ENCODE measurements at places on chromosomes 2 and 18.

- no peak for DNase-seq
Measured at GRCh38 chr2:240289701-240290431, 145.6 kb upstream of the GPC1 start.

DNA sequence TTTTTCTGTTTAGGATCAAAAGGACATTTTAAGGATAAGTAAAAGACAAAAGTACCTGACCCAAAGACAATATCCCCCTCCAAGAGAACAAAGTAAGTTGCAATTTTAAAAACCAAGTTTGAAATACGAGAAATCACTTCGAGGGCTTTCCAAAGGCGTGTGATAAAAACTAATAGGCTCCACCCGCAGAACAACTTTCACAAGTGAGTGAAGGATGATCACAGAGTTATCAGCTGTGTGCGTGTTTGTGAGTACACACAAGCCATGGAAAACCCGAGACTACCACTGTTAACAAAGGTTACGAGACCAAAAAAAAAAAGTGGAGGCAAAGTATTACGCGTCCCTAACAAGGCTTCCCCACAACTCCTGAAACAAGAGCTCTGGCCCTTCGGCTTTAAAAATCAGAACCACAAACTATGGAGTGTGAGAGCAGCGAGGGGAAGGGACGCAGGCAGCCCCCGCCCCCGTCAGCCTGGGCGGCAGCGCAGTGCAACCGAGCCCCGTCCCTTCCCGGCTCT is 719 bp downstream of the SMAD2 start:
- DNase-seq: peak; percentile 42

DNA sequence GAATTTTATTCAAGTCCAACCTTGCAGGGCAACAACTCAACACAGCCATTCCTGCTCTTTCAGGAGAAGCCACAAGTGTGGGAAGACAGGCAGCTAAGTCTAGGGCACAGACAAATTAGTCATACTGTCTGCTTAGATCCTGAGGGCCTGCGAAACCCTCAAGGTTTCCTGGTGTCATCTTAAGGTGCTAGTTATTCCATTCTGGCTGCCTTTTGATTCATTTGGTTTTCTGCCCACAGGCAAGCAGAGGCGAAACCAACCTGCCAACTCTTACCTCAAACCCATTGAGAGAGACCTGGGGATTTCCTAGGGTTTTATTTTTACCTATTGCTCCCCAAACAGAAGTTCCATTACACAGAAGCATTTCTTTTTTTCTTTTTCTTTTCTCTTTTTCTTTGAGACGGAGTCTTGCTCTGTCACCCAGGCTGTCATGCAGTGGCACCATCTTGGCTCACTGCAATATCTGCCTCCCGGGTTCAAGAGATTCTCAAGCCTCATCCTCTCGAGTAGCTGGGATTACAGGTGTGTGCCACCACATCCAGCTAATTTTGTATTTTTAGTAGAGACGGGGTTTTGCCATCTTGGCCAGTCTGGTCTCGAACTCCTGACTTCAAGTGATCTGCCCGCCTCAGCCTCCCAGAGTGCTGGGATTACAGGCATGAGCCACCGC is 23.7 kb upstream of the SCYGR1 start:
- DNase-seq: peak; percentile 66

DNA sequence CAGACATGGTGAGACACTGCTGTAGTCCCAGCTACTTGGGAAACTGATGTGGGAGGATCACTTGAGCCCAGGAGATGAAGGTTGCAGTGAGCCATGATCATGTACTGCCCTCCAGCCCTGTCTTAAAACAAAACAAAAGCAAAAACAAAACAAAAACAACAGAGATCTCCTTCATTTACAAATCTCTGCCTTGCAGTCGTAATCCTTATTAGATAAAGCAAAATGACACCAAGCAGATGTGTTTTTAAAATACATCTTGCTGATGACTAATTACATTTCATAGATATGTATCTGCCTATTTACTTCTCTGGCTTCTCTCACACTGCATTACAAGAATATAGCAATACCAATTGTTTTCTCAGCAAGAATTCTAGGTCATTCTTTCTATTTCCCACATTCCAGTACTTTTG is 22.8 kb downstream of the NFE2L2 start:
- DNase-seq: no peak

DNA sequence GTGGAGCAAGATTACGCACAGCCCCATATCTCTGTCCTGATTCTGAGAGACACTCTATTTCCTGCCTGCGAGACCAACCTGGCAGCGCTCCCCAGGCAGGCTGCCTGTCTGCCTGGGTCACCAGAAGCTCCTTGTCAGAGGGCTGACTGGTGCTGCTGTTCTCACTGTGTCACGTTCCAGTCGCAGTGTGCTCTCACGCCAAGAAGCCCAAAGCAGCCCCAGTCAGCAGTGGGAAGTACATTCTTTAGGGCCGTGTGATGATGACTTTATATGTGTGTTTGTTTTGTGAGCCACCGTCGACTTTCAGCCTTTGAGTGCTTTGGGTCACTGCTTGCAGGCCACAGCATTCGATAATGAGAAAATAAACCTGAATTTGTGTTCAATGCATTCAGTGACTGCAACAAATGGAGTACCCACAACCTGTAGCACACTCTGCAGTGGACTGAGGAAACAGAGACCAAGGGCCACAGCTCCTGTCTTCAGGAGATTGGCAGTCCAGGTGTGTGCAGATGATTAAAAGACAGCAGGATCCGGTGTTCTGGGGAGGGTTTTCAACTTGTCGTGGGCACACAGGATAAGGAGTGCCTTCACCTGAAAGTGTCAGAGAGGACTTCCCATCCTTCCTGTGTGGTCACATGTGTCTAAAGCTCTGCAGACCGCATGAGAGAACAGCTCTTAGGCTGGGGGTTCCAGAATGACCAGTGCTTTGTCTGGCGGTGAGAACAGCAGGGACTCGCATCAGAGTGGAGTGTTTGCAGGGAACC is 4.8 kb downstream of the TNFRSF11A start:
- DNase-seq: peak; percentile 44

DNA sequence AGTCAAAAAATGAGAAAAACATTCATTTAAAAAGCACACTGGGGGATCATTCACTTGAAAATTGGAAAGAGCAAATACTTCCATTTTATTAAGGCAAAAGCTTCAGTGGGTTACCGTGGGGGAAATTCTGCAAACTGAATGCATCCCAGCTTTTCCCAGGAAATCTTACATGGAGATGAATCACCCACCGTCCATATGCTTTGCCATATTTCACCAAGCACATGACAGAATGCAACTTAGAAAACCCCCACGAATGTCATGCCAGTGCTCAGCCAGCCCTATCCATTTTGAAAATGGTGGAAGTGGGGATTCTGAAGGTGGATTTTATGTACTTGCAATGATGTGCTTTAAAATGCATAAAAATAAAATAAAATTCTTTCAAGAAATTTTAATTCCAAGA is 485.5 kb upstream of the ID2 start:
- peak; percentile 58 for DNase-seq

DNA sequence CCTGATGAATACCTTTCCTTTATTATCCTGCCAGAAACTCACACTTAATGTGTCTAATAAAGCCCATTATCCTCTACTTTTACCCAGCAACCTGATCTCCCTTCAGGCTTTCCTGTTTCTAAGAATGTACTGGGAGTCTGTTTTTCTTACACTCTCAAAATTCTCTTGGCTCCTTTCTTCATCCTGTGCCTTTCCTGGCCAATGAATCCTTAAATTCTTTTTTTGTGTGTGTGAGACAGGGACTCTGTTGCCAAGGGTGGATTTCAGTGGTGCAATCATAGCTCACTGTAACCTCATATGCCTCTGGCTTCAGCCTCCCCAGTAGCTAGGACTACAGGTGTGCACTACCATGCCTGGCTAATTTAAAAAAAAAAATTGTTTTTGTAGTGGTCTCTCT is 72.7 kb downstream of the MAP2 start:
- peak; percentile 9 for DNase-seq

GRCh38 chr2:121696410-121696930 is 40.2 kb downstream of the NIFK start:
- no peak for DNase-seq

DNA sequence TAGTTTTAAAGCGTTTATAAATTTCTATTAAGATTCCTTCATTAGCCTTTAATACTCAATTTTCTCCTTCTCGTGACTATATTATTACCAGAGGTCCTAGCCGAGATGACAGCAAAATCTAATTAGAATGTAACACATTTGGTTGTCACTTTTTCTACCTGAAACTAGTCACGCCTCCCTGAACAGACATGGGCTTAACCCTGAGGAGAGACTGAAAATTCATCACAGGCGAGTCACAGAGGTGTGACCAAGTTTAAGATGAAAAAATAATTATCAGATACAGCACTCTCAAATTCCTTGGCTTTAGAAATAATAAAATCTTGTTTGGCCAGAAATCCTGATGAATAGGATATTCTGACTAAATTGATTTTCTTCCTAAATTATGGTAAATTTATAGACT is 834.4 kb upstream of the SLC39A10 start:
- no peak for DNase-seq

DNA sequence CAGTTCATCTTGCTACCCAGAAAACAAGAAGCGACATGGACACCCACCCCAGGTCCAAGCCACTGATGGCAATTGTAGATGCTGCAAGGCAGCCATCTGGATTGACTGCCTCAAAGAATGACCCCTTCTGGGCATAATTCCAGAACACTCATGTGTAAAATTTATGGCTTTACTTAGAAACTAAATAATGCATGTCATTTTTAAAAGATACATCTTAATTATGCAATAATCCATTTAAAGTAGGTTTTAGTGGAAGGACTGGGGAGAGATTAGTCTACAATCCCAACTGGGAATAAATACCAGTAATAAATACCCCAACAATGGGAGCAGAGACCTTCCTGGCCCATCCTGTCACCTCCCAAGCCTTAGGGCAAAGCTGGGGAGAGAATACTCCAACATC is 247.7 kb downstream of the SS18 start:
- no peak for DNase-seq

DNA sequence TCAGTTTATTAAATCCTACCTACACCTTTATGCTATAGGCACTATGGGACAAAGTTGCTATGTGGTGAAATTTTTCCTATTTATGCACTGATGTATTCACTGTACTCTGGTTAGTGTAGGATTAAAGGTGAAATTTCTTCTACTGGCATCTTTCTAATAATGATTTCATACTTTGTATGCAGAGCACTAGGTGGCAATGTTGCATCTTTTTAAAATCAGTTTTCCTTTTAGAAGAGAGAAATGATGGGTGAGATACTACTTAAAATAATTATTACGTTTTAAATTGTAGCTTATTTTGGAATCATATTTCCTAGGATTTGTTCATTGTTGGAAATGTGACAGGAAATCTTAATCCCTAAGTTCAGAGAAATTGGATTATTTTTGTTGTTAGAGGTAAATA is 150.9 kb downstream of the CD8B2 start:
- peak; percentile 5 for DNase-seq

GRCh38 chr2:60064687-60065389 is 488.6 kb downstream of the BCL11A start:
- DNase-seq: no peak

- DNase-seq: peak; percentile 15
Measured at GRCh38 chr2:65666156-65666725, 233.8 kb upstream of the SPRED2 start.

DNA sequence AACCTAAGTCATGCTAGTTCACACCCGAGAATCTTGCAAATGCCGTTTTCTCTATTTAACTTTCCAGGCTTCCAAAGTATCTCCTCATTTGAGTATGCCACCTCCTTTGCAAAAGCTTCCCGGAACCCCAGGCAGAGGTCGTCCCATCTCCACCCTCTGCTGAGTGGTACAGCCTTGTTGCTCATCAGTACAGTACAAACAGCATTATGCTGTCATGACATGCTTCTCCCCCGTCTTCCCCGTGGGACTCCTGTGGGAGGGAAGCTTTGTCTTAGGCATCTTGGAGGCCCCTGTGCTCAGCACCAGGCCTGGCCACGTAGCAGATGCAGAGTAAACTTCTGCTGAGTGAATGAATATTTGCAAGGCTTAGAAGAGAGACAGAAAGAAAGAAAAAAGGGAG is 102.7 kb downstream of the CDCA7 start:
- DNase-seq: no peak

DNA sequence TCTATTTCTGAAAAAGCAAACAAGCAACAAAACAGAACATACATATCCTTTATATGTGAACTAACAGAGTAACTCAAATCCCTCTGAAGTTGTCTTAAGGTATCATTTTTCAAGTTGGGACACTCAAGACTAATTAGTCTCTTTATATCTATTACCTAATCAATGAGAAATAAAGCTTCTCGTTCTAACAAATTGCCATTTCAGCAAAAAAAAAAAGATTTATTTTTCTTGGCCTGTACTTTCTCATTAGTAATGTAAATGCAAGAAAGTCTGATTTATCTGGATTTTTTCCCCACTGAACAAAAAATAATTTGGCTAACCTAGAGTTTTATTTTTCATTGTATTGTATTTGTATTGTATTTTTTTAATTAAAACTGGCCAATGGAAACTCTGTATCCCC is 176.1 kb upstream of the NOL4 start:
- DNase-seq: no peak

DNA sequence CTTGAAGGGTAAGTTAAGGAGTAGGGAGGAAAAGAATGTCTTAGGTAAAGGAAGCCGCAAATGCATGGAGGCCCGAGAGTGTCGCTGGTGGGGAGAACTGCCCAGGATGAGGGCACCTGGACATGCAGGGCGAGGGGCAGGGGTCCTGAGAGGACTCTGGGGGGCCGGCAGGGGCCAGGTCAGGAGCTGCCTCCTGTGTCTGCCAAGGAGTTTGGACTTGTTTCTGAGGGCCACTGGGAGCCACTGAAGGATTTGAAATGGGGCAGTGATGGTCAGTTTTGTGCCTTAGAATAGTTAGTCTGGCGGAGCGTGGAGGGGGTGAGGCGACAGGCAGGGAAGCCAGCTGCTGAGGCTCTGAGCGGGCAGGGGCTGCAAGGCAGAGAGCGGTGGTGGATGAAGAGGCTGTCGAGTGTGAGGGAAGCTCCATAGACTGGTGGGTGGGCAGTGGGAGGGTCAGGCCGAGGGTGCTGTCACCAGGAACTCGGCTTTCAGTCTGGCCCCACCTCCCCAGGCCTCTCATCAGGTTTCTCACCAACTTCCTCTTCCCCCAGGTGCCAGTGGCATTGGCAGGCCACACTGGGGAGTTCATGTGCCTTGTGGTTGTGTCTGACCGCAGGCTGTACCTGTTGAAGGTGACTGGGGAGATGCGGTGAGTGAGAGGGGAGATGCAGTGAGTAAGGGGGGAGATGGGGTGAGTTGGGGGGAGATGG is 14.7 kb upstream of the SLC4A3 start:
- no peak for DNase-seq

DNA sequence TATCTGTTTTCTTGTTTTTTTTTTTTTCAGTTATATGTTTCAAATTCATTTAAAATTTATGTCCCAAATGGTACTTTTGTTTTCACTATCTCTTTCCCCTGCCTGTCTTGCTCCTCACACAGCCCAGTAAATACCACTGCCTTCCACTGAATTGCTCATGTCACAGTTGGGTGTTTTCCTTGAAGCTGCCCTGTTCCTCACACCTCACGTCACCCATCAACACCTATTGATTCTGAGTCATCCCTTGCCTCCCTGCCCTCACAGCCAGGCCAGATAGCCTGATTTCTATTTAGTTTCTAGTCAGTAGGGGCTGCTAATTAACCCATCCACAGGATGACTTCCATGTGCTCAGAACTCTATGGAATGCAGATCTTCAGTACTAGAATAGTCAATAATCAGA is 25.3 kb downstream of the FSHR start:
- no peak for DNase-seq

- no peak for DNase-seq
Measured at GRCh38 chr2:78780864-78781583, 244.5 kb upstream of the REG3G start.
